ENCODE measurements at places on chromosomes 11 and 22. TPM values are rescaled to one million over a fixed set of nuclear protein-coding genes. Genes with fewer than 3 reads are reported as not detected.

ASRGL1 gene
- total RNA-seq, result 41.4 TPM

POU2AF2 gene
- total RNA-seq, result not detected

APLNR gene
- 0.10 TPM for total RNA-seq

DNA sequence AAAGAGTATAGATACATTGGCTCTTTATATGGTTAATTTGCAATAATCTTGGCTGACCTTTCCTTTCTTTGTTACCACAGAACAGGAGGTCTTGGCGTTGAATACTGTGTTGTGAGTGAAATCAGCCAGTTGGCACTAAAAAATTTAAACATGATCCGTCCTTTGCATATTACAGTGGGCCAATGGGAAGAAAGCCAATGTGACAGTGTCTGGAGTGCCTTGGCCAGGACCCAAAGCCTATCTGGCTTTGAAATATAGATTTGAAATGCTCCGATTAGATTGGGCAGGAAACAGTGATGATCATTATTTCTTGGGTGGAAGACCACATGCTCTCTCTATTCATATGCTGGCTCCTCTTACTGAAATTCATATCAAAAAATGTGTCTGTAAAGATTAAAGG, 339.6 kb upstream of the ANO3 start:
- no peak for DNase-seq

DNA sequence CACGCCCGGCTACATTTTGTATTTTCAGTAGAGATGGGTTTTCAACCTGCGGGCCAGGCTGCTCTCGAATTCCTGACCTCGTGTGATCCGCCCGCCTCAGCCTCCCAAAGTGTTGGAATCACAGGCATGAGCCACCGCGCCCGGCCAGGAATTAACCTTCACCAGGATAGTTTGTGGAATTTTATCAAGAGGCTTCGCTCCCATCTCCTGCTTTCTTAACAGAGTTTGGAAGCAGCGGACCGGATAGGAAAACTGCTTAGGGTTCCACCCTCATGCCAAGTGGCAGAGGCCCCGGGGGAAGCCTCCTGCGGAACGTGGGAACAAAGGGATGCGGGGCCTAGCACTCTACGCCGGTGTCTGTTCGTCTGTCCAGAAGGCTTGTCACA, 229.9 kb downstream of the ST3GAL4 start:
- no peak for DNase-seq

GRCh38 chr11:69887841-69888427, 68.7 kb upstream of the FGF3 start:
- no peak for DNase-seq

GRCh38 chr22:34160141-34160783, 240.0 kb upstream of the LARGE1 start:
- no peak for DNase-seq

DNA sequence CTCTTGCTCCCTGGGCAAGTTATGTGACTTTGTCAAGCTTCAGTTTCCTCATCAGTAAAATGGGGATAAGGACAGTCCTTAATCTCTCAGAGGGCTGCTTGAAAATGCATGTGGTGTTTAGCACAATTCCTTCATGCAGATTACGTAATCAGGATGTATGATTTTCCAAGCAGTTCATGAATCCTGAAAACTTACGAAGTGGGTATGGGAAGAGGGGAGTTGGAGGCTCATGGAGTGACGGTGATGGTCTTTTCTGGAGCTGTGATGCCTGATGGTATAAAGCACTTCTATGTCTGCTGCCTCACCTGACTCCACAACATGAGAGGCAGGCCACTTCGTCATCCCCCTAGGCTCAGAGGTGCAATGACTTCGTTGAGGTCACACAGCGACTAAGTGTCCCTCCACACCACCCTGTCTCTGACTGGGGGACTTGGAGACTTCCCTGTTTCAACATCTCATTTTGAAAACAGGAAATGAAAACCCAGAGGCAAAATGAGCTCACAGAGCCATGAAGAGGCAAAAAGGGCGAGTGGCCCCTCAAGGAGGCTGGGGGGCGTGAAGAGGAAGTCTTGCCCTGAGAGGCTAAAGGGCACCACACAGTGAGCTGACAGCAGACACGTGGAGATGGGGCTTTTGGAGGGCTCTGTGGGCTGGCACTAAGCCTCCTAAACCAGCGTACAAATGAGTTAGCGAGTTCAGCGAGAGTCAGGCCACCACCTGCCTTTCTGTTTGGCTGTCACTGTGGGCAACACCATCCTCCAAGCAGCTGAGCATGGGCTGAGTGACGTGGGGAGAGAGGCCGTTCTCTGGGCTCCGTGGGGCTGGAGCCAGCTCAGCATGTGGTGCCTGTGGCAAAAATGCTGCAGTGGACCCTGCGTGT, 10.1 kb downstream of the MCM5 start:
- no peak for DNase-seq

- no peak for DNase-seq
These were observed 103.2 kb downstream of the GRIA4 start for GRCh38 chr11:105713106-105713505.

DNA sequence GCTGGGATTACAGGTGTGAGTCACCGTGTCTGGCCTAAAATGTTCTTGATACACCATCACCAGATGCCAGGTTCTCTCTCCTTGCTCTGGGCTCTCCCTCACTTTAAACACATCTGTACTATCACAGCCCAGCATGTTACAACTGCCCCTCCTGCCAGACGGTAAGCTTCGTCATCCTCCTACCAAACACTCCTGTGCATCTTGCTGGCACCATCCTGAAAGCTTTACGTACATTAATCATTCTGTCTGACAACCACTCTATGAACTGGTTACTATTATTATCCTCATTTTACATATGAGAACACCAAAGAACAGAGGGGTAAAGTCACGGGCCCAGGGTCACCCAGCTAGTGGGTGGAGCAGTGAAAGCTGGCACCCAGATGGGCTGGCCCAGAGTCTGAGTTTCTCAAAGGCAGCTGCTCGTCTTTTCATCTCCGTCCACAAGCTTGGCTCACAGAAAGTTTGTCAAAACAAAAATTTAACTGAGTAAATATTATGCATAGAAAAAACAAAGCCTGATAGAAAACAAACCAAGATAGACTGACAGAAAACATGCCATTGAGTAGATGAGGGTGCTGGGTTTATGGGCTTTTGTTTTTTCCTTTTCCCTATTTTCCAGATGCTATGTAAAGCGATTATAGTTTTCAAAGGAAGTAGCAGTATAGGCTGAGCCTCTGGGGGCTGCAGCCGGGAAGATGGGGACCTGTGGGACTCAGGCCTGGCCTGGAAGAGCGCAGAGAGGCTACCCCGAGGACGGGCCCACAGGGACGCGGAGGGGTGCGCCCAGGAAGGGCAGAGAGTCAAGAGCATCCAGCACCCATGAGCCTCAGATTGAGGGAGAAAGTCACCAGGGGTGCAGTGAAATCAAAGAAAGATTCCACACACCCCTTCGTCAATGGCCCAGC, 9.5 kb downstream of the PLA2G6 start:
- DNase-seq, result no peak

- no peak for DNase-seq
These were observed 41.3 kb downstream of the POU2F3 start for GRCh38 chr11:120281143-120281795.
